ENCODE measurements at places on chromosomes 16 and 17.
A peak's percentile ranks its signal among the peaks of the same experiment; 100 is the strongest.

GRCh38 chr16:67163164-67163998, 1.2 kb upstream of the HSF4 start:
- peak; percentile 74 for DNase-seq

GRCh38 chr16:30532285-30533145, 2.1 kb downstream of the ZNF747 start:
- DNase-seq, result no peak

DNA sequence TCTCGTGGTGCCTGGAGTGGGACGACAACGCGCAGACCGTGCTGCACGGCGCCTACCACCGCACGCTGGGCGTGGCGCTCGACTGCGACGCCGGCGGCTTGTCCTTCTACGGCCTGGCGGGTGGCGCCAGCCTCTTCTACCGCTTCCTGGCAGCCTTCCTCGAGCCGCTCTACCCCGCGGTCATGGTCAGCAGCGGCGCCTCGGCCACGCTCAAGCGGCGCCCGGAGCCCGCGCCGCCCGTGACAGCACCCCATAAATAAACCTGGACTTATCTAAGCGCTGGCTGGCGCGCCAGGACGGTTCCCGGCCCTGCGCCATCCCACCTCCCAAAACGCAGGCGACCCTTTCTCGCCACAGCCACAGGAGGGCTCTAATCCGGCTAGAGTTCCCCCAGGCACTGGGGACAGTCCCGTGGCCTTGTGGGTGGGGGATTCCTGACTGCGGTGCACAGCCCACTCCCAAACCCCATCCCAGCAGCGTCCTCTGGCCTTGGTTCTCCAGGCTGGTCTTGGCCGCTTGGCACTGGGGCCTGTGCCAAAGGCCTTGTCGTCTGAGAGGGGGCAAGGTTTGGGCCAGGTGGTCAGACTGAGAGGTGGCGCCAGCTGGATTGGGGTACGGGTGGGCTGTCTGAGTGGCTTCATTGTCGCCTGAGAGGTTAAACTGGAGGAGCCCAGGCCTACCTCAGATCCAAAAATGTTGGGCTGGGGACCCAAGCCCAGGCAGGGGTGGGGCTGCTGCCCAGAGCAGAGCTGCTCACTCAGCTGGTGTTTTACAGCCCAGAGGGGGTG, 10.1 kb upstream of the SLC16A5 start:
- no peak for DNase-seq

- DNase-seq, result no peak
Measured at GRCh38 chr17:62617894-62618472, 9.5 kb upstream of the MRC2 start.

GRCh38 chr17:41215681-41216080, 10.8 kb upstream of the KRTAP9-2 start:
- DNase-seq, result no peak

GRCh38 chr17:55492781-55493341, 18.4 kb downstream of the SMIM36 start:
- no peak for DNase-seq
